ENCODE measurements at places on chromosomes 5 and 9. TPM values are rescaled to one million over a fixed set of nuclear protein-coding genes. Genes with fewer than 3 reads are reported as not detected.

Gene IRGM
- 4.4 TPM for total RNA-seq

Gene TMEFF1
- total RNA-seq = 0.20 TPM

Gene LRRC14B
- total RNA-seq = 0.44 TPM

Gene PCDHGC5
- not detected for total RNA-seq

Gene OR2K2
- total RNA-seq = not detected

Gene FNIP1
- total RNA-seq = 30.6 TPM

Gene SKP1
- total RNA-seq = 206 TPM

Gene SMIM33
- total RNA-seq = 0.44 TPM

Gene LCN15
- total RNA-seq = not detected

Gene COL5A1
- 0.71 TPM for total RNA-seq

Gene CHSY3
- not detected for total RNA-seq

Gene LHX6
- not detected for total RNA-seq

Gene CAVIN4
- total RNA-seq = not detected

Gene IL5
- total RNA-seq = not detected

Gene ASS1
- 4.1 TPM for total RNA-seq

Gene SHC3
- not detected for total RNA-seq

Gene SLC34A1
- total RNA-seq = 2.1 TPM

Gene PCDHB6
- total RNA-seq = not detected

Gene CDKN2B-AS1
- total RNA-seq = 3.7 TPM

Gene CLK4
- total RNA-seq = 48.3 TPM

Gene PROB1
- 4.3 TPM for total RNA-seq

Gene WDR31
- 1.00 TPM for total RNA-seq

Gene LSM11
- 6.1 TPM for total RNA-seq

Gene ALDOB
- not detected for total RNA-seq

Gene NTRK2
- not detected for total RNA-seq

Gene FOXD4L4
- 0.55 TPM for total RNA-seq

Gene ARSI
- not detected for total RNA-seq

Gene SPINK6
- not detected for total RNA-seq

Gene SCAI
- 12.6 TPM for total RNA-seq

Gene ENHO
- total RNA-seq = not detected

Gene AK8
- total RNA-seq = 0.30 TPM

Gene SARDH
- total RNA-seq = 2.3 TPM

Gene LCN2
- not detected for total RNA-seq

Gene LCN10
- total RNA-seq = 1.00 TPM

Gene ITGA2
- 2.5 TPM for total RNA-seq

Gene CNTFR
- total RNA-seq = not detected

Gene PDE6A
- total RNA-seq = not detected

Gene BTNL8
- total RNA-seq = not detected

Gene ARAP3
- 17.9 TPM for total RNA-seq

Gene GBGT1
- 4.5 TPM for total RNA-seq

Gene SGCD
- 0.43 TPM for total RNA-seq

Gene ZNG1A
- total RNA-seq = 27.5 TPM

Gene SYK
- 0.82 TPM for total RNA-seq

Gene TAL2
- total RNA-seq = not detected

Gene DAB2IP
- 0.25 TPM for total RNA-seq

Gene PALM2AKAP2
- not detected for total RNA-seq

Gene C5orf58
- total RNA-seq = not detected

Gene SLC6A18
- total RNA-seq = not detected

Gene STPG3
- not detected for total RNA-seq

Gene LECT2
- not detected for total RNA-seq

Gene PCDHA7
- not detected for total RNA-seq

Gene RASGRF2
- total RNA-seq = 19.3 TPM

Gene BRD3OS
- total RNA-seq = 14.2 TPM

Gene FAM221B
- not detected for total RNA-seq

Gene RUSC2
- total RNA-seq = 2.3 TPM

All from activated naive CD8-positive, alpha-beta T cell treated with anti-CD3 and anti-CD28 coated beads, Interleukin-2, amount 10 ng/mL, durations not matched to agents 7 days and 5 days (primary cell).